ENCODE measurements at places on chromosomes 11 and 22. TPM values are rescaled to one million over a fixed set of nuclear protein-coding genes. Genes with fewer than 3 reads are reported as not detected.

DNA sequence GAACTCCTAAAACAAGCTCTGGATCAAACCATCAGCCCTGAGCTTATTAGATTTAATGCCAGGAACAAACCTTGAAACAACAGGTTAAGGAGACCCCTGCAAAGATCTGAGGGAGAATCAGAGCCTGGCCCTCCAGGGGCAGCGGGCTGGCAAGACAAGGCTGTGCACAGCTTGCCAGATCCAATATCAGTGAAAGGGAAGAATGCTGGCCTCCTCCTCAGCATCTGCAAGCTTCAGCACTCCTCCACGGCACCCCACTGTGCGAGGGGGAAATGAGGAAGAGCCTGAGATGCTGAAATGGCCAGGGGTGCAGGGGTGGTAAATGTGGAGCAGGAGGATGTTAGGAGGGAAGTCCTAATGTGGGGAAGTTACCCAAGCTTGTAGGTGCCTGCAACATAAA is 167.0 kb downstream of the TENM4 start:
- H3K4me3 ChIP-seq: no peak overlapping the region
- no peak overlapping the region for H3K27ac ChIP-seq
- no peaks in the 10 kb centered on the region for H3K36me3 ChIP-seq
- no peak for DNase-seq
- no peaks in the 10 kb centered on the region for H3K27me3 ChIP-seq

GRCh38 chr11:63501236-63501635 is 4.6 kb upstream of the LGALS12 start:
- H3K4me1 ChIP-seq: peaks cover 10% of the 10 kb centered on the region
- no peak for DNase-seq
- H3K36me3 ChIP-seq: no peaks in the 10 kb centered on the region
- H3K27ac ChIP-seq: no peak overlapping the region
- H3K27me3 ChIP-seq: no peaks in the 10 kb centered on the region

Gene CREB3L1
- total RNA-seq: 7.6 TPM

Gene SLC16A8
- total RNA-seq: 1.2 TPM

Gene SEPTIN5
- 147 TPM for total RNA-seq

Gene CDC42BPG
- 0.68 TPM for total RNA-seq

Gene OR51E2
- total RNA-seq: not detected
